ENCODE measurements at places on chromosomes 11 and 22.

DNA sequence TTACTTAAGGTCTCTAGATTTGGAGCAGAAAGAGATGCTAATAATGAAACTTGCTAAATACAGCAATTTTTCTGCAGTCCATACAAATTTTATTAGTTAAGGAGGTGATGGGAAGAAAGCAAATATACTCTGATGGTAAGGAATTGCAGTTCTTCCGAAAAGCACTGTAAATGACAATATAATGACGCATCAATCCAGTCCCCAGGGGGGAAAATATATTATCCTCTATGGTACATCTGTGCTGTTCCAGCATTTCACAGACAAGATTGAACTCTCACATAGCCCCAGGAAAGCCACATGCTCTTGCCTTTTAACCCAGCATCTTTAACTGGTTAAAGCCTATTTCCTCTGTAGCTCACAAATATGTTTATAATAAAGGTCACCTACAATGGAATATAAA is 416.6 kb upstream of the CCDC90B start:
- no peak for DNase-seq

GRCh38 chr22:49550141-49550430 is 277.6 kb downstream of the BRD1 start:
- DNase-seq = no peak

- peak; percentile 88 for DNase-seq
These were observed at the start of gene SMARCB1 for GRCh38 chr22:23786752-23787599. SMARCB1 (plus strand) TSS chr22:23786966; CDS start chr22:23787170, 204 bp downstream.

- DNase-seq = no peak
These were observed 16.4 kb downstream of the NRIP3 start for GRCh38 chr11:8987446-8987845.

GRCh38 chr22:38760477-38761201 is 4.8 kb upstream of the SUN2 start:
- no peak for DNase-seq

DNA sequence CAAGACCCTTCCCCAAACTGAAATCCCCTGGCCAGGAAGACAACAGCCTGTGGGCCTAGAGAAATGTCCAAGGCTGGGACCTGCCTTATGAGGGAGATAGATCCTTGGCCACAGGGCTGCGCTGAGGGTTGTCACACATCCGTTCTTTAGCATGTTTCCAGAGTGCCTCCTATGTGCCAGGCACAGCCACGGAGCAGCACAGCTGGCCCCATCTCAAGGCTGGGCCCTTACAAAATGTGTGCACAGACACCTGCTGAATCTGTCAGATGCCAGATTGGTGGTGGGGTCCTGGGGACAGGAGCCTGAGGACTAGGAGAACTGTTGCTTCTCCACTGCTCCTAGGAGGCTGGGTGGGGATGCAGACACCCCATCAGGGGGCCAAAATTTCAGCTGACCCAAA is 11.2 kb downstream of the GRIK4 start:
- no peak for DNase-seq

DNA sequence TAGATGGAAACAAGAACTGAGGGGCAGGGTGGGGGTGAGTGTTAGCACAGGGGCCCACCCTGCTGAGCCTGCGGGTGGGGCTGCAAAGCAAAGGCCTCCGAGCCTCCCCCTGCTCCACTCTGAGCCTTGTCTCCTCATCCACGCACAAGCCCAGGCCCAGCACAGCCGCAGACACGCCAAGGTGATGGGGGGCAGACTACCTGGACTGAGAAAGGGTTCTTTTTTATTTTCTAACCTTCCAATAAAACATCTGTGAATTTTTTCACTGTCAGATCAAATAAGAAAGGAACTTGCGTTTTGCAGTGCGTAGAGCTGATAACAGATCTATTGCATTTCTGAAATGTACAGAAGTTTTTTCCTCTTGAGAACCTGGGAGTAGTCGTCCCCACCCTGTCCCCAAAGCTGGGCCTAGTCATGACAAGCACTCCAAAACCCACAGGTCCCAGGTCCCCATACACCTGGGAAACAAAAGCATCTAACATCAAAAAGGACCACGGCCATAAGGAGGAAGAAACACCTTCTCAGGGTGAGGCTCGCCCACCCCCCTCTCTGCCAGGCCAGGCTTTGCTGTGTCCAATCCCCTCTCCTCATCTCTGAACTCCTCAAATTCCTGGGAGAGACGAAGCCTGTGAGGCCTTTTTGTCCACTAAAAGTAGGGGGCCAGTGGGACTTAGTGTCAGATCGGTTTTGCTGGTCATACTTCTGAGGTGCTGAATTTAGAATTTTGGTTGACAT is 22.7 kb upstream of the CD5 start:
- DNase-seq = no peak

GRCh38 chr11:104823657-104824056 is 74.6 kb downstream of the CASP12 start:
- DNase-seq = no peak

- no peak for DNase-seq
These were observed 35.3 kb downstream of the RTN4R start for GRCh38 chr22:20232781-20233180.

GRCh38 chr22:36162127-36163034 is 1.8 kb upstream of the APOL3 start:
- DNase-seq = no peak

GRCh38 chr11:20551096-20551495 is 48.3 kb upstream of the SLC6A5 start:
- DNase-seq = no peak

- no peak for DNase-seq
These were observed 6.1 kb downstream of the FXYD6 start for GRCh38 chr11:117870103-117870952.

- no peak for DNase-seq
These were observed 96.9 kb downstream of the ATXN10 start for GRCh38 chr22:45768490-45768889.
